ENCODE measurements at places on chromosomes 13 and 19. TPM values are rescaled to one million over a fixed set of nuclear protein-coding genes. Genes with fewer than 3 reads are reported as not detected.

Gene ERICH4
- not detected for total RNA-seq

Gene SOX1
- not detected for total RNA-seq

Gene MCF2L
- total RNA-seq: 0.49 TPM

Gene CEACAM1
- 3.8 TPM for total RNA-seq

Gene PEPD
- total RNA-seq: 119 TPM

Gene JUNB
- total RNA-seq: 115 TPM

Gene MAST1
- 1.4 TPM for total RNA-seq

Gene CYSLTR2
- total RNA-seq: not detected

Gene KL
- 0.02 TPM for total RNA-seq

Gene CDK8
- 10.9 TPM for total RNA-seq

Gene EXOSC5
- 74.8 TPM for total RNA-seq

Gene ACP7
- 0.05 TPM for total RNA-seq

Gene CEBPA
- total RNA-seq: 10.2 TPM

Gene MZT1
- total RNA-seq: 12.6 TPM

Gene ZFR2
- not detected for total RNA-seq

Gene LAIR2
- not detected for total RNA-seq

Gene ZNF534
- not detected for total RNA-seq

Gene FGF22
- total RNA-seq: 0.28 TPM

Gene IGFL2
- total RNA-seq: 1.3 TPM

Gene PSG6
- total RNA-seq: not detected

Gene MLNR
- 0.47 TPM for total RNA-seq

Gene CRTC1
- 4.6 TPM for total RNA-seq

Gene C19orf67
- total RNA-seq: not detected

Gene IZUMO4
- total RNA-seq: 0.51 TPM

Gene ZNF99
- total RNA-seq: not detected

Gene TRAPPC6A
- 49.4 TPM for total RNA-seq

Gene CYP4F12
- total RNA-seq: 2.0 TPM

Gene SIGLEC5
- total RNA-seq: not detected

Gene SEMA6B
- total RNA-seq: 5.6 TPM

Gene METTL21C
- total RNA-seq: not detected

Gene NMRK2
- total RNA-seq: not detected

Gene VSTM2B
- total RNA-seq: not detected

Gene CEACAM6
- 17.3 TPM for total RNA-seq

Gene B3GNT8
- total RNA-seq: 0.32 TPM

Gene ZNF726
- total RNA-seq: 0.61 TPM

Gene PRODH2
- total RNA-seq: 0.34 TPM

Gene STOML3
- not detected for total RNA-seq

Gene SLC6A16
- 1.6 TPM for total RNA-seq

Gene DIRAS1
- 3.7 TPM for total RNA-seq

Gene THAP8
- total RNA-seq: 8.1 TPM

Gene CCL25
- total RNA-seq: not detected

Gene CALR3
- total RNA-seq: not detected

Gene GFY
- total RNA-seq: 0.08 TPM

Gene ZNF221
- total RNA-seq: 0.42 TPM

Gene MPND
- 12.4 TPM for total RNA-seq

Gene RASAL3
- total RNA-seq: not detected

Gene LPAR2
- total RNA-seq: 5.2 TPM

Gene COX7A1
- total RNA-seq: not detected

Gene ATP1A3
- total RNA-seq: 4.1 TPM

Gene NXNL1
- total RNA-seq: not detected

Gene RUBCNL
- total RNA-seq: 0.12 TPM

Gene PSMC4
- total RNA-seq: 258 TPM

Gene PLVAP
- total RNA-seq: not detected

Data from A549 treated with Mapracorat at 1 μM for 4 hours (cell line).